ENCODE measurements at places on chromosomes 4 and X.

DNA sequence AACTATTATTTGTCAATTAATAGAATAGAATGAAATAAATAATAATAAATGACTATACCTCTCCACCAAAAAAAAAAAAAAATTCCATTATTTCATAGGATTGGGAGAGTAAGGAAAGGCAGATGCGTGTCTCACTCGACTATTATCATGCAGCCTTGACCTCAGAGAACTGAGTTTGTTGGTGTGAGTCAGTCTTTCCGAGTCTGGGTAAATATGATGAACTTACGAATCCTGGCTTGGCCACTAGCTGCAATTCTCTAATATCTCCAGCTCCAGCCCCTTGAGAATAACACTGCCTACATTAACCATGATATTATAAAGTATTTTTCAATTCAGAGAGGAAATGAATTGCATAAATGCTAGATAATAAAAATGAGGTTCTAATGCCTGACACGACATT lies 46.6 kb upstream of the DHX15 start:
- no peak for DNase-seq

DNA sequence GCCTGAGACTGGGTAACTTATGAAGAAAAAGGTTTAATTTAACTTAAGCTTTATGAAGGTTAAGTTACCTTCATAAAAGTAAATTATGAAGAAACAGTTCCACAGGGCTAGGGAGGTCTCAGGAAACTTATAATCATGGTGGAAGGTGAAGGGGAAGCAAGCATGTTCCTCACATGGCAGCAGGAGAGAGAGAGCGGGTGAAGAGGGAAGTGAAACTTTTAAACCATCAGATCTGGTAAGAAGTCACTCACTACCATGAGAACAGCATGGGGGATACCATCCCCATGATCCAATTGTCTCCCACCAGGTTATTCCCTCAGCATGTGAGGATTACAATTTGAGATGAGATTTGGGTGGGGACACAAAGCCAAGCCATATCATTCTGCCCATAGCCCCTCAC lies 944.7 kb upstream of the NDST4 start:
- no peak for DNase-seq

DNA sequence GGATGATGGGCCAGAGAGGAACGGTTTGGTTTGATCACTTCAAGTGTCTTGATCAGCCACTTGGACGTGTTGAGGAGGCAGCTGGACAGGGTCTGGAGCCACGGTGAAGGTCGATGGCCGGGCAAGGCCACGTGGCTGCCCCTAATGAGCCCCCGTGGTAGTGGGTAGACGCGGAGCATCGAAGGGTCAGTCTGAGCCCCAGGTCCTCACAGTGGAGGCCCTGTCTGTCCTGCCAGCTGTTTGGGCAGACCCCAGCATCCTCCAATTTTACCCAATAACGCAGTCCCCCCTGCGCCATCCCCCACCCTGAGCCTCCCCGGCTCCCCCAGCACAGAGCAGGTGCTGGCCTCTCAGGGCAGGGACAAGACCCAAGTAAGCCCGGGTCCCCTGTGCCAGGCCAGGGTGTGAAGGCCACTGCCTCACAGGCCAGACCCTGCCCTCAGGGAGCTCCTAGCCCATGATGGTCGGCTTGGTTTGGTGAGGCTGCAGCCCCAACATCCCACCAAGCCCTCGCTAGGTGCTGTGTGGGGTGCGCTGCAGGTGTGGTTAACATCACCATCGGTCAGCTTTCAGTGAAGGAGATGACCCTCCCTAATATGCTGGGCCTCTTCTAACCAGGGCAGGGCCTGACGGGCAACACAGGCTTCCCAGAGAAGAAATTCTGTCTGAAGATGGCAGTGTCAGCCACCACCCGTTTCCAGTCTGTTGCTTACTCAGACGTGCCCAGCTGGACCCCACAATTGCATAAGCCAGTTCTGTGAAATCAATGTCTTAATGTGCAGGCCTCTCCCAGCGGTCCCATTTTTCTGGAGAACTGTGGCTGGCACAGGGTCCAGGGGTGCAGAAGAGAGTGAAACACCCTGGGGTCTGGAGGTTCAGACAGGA lies 40.5 kb upstream of the NKX1-1 start:
- no peak for DNase-seq

DNA sequence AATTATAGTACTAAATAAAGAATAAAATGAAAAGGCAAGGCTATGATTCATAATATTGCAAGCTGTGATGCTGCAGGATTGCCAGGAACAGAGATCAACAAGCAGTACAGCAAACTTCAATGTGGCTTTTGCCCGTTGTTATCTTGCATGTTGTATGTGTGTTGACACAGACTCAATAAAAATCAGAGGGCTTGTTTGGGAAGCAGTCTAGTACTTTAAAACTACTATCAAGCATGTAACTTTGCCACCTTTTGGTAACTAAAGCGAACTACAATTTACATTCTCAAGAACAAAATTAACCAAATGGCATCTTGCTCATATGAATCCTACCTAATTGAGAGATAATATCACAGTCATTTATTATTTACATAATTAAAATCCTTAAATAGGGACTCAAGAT lies 79.8 kb upstream of the GPM6A start:
- no peak for DNase-seq

- DNase-seq: no peak
Observed at GRCh38 chrX:15293451-15293850, 22.0 kb downstream of the ASB11 start.

- DNase-seq: no peak
Observed at GRCh38 chr4:109798866-109799265, 2.9 kb downstream of the CFI start.

- DNase-seq: no peak
Observed at GRCh38 chr4:155684423-155684822, 17.8 kb downstream of the GUCY1A1 start.

DNA sequence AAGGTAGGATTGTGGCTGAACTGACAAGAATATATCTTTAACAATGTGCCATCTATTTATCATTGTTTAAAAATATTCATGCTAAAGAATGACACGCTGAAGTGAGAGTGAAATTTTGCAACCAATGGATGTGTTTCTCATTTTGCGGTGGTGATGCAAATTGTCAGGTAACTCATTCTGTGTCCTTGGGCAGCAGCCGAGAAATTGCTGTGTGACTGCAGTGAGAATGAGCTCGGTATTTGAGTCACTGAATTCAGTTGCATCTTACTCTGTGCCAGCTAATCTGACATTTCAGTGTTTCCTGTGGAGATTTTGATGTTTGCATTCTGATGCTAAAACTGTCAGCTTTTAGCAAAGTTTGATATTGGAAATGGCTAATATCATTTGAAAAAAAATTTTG lies 28.1 kb downstream of the MCUB start:
- DNase-seq: no peak

Data from activated T-cell treated with anti-CD3 and anti-CD28 coated beads for 4 hours (primary cell).